ENCODE measurements at places on chromosomes 16 and 17.
A peak's percentile ranks its signal among the peaks of the same experiment; 100 is the strongest.

DNA sequence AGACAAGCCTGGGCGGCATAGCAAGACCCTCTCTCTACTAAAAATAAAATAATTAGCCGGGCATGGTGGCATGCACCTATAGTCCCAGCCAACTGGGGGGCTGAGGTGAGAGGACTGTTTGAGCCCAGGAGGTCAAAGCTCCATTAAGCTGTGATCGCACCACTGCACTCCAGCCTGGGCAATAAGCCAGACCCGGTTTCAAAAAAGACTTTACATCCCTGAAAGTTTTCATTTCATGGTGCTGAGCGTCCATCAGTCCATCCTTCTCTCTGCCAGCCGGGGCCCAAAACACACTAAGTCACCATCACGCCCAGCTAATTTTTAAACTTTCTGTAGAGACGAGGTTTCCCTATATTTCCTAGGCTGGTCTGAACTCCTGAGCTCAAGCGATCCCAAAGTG is 10.6 kb downstream of the RAB40B start:
- DNase-seq: no peak

GRCh38 chr17:32111141-32111771 is 31.0 kb upstream of the RHOT1 start:
- peak; percentile 11 for DNase-seq

- DNase-seq: peak; percentile 9
These were observed 4.0 kb upstream of the ABCC3 start for GRCh38 chr17:50630524-50631194.

DNA sequence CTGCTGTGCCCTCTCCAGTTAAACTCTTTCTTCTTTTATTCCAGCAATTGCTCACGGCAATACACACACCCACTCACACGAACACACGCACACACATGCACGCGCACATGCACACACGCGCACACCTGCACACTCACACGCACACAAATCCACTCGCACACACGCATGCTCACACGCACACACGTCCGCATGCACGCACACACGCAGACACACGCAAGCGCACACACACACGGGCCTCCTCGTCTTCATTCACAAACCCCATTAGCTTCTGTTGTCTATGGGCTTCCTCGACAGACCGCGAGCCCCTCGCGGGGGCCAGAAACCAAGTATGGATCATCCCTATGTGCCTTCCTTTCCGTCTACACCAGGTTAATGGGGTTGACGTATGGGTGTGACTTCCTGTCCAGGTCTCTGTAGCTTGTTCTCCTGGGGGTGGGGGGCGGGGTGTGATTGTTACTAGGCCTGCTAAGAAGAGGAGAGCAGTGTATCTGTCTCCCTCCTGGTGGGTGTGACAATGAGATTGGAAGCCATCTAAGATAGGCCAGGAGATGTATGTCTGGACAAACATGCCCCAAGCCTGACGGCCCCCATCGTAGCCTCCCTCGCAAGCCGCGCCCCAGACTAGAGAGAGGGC is 670 bp upstream of the CTF1 start:
- no peak for DNase-seq

- no peak for DNase-seq
These were observed 48.5 kb upstream of the ZCCHC14 start for GRCh38 chr16:87541147-87541871.

GRCh38 chr16:12054868-12055267 is 78.3 kb downstream of the SNX29 start:
- DNase-seq: no peak

- DNase-seq: no peak
These were observed 148.9 kb downstream of the SPACA3 start for GRCh38 chr17:33140413-33141099.

GRCh38 chr17:28861393-28862203 is 6.8 kb downstream of the ERAL1 start:
- DNase-seq: no peak

DNA sequence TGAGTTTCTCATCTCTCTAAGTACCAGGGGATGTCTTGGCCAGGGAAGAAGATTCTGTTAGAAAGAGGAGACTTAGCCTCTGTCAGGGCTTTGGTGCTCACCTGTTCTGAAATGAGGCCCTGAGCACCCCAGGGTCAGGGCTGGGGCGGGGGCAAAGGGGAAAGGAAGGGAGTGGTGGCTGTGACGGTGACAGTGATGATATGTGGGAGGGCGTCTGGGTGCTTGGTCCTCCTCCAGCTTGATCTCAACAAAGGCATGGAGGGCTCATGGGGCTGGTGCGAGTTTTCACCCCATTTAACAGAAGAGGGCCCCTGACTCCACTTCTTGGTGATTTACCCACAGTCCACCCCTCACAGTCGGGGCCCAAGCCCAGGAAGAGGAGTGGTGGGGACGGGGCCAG is 15.1 kb downstream of the SOX8 start:
- no peak for DNase-seq

DNA sequence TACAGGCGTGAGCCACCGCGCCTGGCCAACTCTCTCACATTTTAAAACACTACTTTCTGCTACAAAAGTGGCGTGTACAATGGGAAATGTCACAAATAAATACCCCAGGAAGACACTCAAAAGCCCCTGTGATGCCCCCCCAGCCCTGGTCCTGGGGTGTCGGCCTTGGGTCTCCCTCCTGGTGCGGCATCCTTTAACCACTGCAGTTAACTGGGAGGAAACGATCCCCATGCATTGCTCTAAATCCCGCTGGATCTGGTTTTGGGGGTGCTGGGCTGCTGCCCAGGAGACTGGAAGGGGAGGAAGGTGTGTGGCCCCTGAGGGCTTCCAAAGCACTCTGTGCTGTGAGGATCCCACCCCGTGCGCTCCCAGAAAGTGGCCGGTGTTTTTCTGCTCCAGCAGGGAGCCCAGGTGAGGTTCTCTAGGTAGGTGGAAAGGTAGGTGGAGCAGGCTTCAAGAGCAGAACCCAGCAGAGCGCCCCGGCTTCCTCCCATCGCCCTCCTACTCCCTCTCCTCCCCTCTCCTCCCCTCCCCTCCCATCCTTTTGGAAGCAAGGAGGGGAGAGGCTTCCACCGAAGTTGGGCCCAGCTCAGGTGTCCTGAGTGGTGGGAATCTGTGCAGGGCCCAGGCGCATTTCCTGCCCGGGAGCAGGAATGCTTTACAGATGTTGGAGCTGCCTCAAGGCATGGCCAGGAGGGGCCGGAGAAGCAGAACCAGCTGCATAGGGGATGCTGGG is 363.3 kb downstream of the SEC14L1 start:
- no peak for DNase-seq

DNA sequence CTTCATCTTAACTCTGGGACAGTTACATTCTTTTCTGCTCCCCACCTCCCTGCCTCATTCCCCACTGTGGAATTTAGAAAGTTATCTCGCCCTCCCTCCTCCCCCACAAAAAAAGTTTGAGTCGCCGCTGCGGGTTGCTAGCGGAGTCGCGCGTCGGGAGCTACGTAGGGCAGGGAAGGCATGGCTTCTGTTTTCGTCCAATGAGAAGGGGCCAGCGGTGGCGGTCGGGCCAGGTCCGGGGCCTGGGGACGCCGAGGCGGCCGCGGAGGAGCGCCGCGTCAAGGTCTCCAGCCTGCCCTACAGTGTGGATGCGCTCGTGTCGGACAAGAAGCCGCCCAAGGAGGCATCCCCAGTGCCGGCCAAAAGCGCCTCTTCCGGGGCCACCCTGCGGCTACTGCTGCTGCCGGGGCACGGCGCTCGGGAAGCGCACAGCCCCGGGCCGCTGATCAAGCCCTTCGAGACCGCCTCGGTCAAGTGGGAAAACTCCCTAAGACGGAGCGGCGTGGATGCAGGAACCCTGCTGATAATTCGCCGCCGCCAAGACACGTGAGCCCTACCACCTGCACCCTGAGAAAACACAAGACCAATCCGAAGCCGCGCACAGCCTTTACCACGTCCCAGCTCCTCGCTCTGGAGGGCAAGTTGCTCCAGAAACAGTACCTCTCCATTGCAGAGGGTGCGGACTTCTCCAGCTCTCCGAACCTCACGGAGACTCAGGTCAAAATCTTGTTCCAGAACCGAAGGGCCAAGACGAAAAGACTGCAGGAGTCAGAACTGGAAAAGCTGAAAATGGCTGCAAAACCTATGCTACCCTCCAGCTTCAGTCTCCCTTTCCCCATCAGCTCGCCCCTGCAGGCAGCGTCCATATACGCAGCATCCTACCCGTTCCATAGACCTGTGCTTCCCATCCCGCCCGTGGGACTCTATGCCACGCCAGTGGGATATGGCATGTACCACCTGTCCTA is 8.9 kb downstream of the OR4D1 start:
- DNase-seq: peak; percentile 34

DNA sequence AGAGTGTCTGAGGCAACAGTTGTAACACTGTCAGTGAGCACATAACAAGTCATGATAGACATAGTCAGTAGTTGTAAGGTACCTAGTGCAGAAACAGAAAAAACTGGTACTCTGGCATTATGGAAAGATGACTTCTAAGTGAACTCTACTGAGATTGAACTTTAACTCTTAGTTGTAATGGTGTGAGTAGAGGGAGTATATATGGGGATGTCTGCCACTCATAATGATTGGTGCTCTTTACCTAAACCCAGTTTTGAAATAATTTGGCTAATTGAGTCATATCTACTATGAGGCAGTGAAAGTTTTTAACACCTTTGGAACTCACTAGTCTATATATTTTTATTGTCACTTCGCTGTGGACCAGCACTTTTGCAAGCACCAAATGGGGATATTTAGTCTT is 6.6 kb downstream of the NLK start:
- no peak for DNase-seq

Measured in stimulated activated CD8-positive, alpha-beta memory T cell treated with anti-CD3 and anti-CD28 coated beads, Interleukin-7, amount 100 ng/mL, for 48 hours (primary cell).